ENCODE measurements at places on chromosomes 12 and 14.

GRCh38 chr14:71403656-71404055, 496.4 kb downstream of the PCNX1 start:
- no peak for DNase-seq

- no peak for DNase-seq
Measured at GRCh38 chr14:64673748-64674147, 30.5 kb upstream of the PLEKHG3 start.

DNA sequence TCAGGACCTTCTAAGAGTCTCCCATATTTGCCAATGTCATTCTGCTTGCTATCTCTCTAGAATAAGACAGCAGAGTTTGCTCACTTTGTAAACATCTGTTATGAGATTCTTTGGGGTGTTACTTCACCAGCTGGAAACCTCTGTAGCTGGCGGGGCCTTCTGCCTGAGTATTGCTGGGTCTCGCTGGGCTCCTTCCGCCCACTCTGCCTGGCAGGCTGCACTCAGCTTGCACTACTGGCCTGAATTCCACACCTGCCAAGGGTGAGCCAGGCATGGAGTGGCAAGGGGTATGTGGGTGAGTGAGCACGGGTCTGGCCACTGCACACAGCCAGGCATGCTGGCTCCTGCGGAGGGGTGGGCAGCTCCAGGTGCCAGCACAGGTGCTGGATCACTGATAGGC, 267.3 kb upstream of the PDE3A start:
- DNase-seq = no peak

GRCh38 chr14:46902837-46903236, 251.3 kb upstream of the RPL10L start:
- no peak for DNase-seq

- no peak for DNase-seq
Measured at GRCh38 chr14:51008446-51008845, 64.2 kb upstream of the PYGL start.

DNA sequence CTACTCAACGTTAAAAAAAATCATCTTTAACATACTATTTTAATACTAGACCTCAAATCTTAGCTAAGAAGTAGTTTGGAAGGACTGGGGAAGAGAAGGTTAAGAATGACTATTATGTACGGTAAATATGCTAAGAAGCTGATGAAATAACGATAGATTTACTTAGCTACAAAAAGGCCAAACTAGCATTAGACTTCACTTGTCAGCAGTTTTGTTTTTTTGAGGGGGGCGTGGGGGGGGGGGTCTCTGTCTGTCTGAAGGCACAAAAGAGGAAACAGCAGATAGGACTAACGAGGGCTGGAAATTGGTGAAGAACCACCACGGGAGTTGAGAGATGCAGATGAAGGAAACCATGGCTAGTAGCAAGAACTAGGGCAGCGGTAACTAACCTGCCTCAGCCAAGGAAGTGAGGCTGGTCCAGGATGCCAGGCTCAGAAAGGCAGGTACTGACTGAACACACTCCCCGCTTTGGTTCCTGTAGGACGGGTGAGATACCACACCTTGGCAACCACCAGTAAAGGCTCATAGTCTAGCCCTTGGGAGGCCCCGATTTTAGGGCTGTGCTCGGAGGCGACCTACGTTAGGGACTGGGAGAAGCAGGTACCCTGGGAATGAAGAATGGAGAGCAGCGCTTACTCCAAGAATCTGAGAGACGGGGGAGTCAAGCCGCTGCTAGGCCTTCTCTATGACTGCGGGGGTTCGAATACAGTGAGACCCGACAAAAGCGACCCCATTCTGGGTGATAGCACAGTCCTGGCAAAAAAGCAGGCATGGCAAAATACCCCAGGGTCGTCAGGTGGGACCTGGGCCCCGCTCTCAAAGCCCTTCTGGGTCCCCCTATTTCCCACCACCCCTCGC, 675 bp downstream of the NEDD8 start:
- DNase-seq = no peak

DNA sequence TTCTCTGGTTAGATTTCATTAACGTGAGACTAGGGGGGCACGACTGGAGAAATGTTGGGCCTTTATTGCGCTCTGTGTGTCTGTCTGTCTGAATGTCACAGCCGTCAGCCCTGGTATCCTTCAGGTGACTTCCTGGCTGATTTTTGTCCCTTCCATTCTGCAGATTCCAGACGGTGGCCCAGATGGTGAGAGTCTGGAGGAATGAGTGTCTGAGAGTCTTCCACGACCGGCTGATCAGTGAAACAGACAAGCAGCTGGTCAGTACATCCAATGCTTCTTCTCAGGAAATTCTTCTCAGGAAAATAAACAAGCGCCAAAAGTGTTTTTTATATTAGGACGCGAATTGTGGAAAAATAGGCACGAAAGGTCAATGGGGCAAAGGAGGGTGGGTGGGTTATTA, 93.5 kb downstream of the CCDC92 start:
- DNase-seq = no peak

DNA sequence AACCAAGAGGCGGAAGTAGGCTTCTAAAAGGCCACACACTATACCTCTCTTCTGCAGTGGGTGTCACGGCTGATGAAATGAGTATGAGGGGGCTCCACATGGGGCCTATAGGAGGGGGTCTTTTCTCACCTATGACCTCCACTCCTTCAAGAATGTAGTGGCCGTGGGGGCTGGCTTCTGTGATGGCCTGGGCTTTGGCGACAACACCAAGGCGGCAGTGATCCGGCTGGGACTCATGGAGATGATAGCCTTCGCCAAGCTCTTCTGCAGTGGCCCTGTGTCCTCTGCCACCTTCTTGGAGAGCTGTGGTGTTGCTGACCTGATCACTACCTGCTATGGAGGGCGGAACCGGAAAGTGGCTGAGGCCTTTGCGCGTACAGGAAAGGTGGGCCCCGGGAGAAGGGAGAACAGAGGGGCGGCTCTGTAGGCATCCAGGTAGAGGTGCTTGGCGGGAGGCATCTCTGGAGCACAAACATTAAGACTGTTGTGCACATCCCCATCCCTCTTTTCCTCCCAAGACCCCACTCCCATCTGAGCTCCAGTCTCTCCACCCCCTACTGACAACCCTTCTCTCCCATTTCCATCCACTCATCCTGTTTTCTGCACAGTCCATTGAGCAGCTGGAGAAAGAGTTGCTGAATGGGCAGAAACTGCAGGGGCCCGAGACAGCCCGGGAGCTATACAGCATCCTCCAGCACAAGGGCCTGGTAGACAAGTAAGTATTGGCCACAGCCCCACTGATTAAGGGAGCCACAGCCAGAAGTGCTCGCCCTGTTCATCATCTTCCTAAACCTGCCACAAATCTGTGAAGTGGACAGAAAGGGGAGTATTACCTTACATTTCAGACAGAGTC, 3.8 kb downstream of the GPD1 start:
- no peak for DNase-seq

GRCh38 chr12:80792861-80793260, 76.1 kb downstream of the MYF5 start:
- DNase-seq = no peak

DNA sequence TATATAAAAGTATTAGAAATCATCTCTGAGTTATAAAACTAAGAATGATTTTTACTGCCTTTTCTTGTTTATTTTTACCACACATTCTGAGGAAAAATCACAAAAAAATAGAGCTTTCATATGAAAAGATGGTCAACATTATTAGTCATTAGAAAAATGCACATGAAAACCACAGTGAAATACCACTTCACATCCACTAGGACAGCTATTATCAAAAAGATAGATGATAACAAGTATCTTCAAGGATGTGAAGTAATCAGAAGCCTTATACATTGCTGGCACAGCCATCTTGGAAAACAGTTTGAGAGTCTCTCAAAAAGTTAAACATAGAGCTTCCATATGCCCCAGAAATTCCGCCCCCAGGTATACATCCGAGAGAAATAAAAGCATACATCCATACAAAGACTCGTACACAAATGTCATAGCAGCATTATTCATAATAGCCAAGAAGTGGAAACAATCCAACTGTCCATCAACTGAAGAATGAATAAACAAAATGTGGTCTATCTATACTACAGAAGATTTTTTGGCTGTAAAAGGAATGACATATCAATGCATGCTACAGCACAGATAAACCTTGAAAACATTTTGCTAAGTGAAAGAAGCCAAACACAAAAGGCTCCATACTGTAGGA, 523.9 kb downstream of the FUT8 start:
- DNase-seq = no peak

- DNase-seq = no peak
Measured at GRCh38 chr12:67452119-67452805, 183.1 kb downstream of the CAND1 start.

DNA sequence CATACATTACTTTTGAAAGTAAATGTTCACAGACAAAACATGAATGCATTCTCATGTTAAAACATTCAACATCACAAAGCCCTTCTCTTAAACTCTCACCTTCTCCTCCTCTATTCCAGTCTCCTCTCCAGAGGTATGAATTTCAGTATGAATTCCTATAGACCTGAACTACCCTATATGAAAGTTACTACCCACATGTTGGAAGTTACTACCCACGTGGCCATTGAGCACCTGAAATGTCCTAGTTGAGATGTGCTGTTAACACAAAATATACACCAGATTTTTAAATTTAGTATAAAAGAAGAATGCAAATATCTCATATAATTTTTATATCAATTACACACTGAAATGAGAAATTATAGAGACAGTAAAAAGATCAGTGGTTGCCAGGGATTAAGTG, 60.2 kb downstream of the PAX9 start:
- DNase-seq = no peak

- DNase-seq = no peak
Measured at GRCh38 chr12:94327809-94328208, 131.9 kb downstream of the CEP83 start.

DNA sequence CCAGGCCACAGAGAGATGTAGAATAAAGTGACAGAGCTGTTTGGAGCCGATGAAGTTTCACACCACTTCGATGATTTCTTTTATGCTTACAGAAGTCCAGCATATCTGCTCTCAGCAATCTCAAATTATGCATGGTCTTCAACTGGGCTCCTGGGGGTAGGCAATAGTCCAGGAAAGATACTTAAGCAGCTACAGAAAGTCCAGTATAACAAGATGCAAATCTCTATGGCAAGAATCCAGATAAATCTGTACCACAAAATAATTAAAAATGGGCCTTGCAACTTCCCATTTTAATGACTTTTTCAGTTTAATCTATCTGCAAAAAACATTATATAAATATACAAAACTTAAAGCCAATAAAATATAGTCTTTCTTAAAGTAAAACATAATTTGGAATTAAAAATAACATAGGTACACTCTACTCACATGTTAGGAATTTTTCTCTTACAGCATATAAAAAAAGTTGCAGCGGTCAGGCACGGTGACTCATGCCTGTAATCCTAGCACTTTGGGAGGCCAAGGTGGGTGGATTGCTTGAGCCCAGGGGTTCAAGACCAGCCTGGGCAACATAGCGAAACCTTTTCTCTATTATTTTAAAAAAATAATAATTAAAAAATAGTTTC, 20.5 kb upstream of the RAD51AP1 start:
- no peak for DNase-seq

- no peak for DNase-seq
Measured at GRCh38 chr12:69254046-69254445, 14.7 kb downstream of the CPSF6 start.

- no peak for DNase-seq
Measured at GRCh38 chr12:3746758-3747157, 6.2 kb downstream of the CRACR2A start.

DNA sequence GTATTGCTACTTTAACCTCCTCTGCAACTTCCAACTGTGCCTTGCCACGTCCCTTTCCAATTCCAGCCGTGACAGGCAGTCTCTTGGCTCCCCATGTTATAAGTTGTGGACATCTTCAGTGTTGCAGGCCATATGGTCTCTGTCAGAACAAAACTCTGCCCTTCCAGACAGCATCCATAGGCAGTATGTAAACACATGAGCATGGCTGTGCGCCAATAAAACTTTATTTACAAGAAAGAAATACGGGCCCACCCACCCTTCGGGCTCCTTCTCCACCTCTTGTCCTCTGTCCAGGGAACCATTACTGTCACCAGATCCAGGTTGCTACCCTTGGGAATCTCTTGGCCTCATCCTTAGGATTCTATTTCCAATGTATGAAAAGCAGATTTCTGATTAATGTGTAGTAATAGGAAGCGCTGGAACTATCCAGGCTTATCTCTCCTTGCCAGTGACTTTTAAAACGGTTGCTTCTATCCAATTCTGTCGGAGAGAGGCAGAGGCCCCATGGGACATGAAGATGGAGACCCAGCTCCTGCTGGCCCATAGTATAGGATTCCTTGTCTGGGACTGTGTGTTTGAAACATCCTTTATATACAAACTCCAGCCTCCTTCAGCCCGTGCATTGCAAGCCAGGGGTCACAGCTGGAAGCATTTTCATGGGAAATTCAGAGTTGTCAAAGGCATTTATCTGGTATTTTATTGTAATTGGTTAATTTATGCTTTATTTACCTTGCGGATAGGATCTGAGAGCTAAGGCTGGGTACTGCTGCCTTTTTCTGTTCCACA, 114.4 kb downstream of the ZNF664 start:
- no peak for DNase-seq

DNA sequence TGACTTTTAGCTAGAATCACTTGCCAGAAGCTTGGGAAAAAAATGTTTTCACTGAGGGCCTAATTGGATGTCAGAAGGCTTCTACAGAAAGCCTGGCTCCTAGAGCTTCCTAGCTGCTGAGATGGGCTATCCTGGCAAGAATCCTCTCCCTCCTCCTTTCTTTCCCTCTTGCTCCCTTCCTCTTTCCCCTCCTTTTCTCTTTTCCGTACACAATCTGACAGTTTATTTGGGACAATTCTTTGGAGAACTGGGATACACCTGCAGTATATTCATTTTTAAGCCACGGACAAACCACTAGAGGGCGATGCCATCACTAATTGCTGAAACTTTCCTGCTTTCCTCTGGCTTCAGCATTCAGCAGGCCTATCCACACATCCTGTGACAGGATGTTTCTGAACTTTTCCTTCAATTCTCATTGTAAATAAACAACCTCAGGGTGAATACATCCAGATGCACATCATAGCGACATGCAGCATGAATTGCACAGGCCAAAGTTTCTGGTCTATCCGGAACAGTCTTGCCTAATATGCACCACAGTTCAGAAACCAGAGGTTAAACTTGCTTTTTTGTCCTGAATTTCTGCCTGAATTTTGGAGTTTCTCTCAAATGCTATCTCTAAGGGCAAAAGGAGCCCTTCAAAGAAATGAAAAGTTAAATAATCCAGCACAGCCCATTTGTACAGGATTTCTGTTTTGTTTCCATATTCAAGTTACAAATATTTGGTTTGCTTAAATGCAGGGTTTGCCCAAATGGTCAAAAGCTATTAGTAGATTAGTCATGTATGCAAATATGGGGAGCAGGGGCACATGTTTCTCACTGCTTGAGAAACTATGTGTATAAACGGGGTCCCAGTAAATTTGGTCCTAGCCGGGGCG, 142.8 kb downstream of the PAWR start:
- DNase-seq = no peak

GRCh38 chr12:48690990-48691389, 9.0 kb upstream of the KANSL2 start:
- no peak for DNase-seq

DNA sequence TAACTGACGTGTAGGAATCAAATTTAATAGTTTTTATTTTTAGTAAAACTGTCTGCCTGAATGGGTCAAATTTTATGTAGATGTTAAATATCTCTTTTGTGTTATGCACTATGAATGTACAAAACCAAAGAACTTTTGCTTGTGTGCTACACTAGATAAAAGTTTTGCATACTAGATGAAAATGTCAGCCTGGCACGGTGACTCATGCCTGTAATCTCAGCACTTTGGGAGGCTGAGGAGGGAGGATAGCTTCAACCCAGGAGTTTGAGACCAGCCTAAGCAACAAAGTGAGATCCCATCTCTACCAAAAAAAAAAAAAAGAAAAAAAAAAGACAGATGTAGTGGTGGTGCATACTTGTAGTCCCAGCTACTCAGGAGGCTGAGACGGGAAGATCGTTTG, 11.1 kb downstream of the AEBP2 start:
- no peak for DNase-seq

GRCh38 chr12:17214929-17215328, 609.0 kb upstream of the LMO3 start:
- DNase-seq = no peak

Data from activated T-helper 1 cell treated with Interleukin-2 at 50 U/mL for 16 hours (primary cell).